CD4-positive, alpha-beta T cell treated with Interleukin-15 for 1 hour (primary cell): ENCODE measurements at places on chromosomes 3 and 15.
A peak's percentile ranks its signal among the peaks of the same experiment; 100 is the strongest.

- DNase-seq = no peak
Measured at GRCh38 chr3:194043516-194043915, 92.4 kb upstream of the HES1 start.

DNA sequence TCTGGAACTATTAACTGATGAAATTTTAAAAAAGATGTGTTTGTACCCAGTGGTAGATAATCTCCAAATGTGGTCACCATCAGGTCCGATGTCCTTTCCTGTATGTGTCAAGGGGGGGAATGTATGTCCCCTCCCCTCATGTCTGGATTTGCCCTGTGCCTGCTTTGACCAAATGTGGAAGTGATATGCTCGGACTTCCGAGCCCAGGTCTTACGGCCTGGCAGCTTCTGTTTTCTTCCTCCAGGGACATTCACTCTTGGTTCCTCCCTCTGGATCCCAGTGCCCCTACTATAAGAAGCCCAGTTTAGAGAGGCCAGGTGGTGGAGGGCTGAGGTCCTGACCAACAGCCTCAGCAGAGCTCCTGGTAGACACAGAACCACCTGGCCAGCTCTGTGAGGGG is 75.5 kb downstream of the CCR1 start:
- peak; percentile 24 for DNase-seq

DNA sequence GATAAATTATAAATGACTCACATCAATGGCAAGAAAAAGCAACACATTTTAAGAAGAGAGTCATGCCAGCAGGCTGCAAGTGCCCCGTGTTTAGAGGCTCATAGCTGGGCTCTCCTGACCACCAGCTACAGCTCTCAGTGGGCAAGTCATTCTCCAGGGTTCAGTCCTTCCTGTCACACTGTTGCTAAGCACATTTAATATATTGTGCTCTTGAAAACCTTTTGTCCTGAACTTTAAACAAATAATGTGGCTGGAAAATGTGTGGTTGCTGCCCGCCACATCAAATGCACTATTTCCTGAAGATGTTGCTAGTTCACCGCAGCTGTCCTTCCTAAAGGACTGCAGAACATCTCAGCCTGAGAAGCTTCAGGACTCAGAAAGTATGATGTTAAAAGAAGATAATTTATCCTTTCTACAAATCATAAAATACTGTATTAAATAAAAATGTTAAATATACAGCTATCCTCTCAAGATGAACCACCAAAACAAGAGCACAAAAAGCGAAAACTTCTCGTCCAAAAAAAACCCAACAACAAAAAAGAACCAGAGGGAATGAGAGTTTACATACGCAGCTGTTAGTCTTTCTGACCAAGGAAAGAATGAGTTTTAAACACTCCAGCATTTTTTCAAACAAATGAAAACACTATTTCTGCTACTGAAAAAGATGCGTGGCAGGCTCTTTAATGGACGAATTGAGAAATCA is 951 bp downstream of the TARS3 start:
- DNase-seq = no peak

- no peak for DNase-seq
Measured at GRCh38 chr3:125043599-125044151, 12.1 kb downstream of the HEG1 start.

DNA sequence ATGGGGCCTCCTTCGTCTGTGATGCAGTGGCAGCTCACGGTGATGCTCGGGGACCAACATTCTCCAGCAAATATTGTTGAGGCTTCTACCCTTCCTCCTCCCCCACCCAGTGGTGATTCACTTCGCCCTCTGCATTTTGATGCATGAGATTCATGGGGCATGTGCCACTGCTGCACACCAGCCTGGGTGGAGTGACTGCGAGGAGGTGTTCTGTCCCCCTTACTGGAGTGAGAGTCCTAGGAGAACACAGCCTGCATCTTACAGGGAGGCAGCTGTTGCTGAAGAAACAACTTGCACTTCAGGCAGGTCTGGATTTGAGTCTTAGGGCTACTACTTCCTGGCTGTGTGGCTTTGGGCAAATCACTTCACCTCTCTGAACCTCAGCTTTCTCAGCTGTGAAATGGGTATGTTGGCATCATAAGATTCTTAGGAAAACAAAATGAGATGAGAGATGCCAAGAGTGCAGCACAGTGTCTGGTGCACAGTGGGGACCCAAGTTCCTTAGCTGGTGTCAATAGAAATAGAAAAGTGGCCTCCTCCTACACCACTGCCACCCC is 10.2 kb upstream of the SKOR1 start:
- no peak for DNase-seq

DNA sequence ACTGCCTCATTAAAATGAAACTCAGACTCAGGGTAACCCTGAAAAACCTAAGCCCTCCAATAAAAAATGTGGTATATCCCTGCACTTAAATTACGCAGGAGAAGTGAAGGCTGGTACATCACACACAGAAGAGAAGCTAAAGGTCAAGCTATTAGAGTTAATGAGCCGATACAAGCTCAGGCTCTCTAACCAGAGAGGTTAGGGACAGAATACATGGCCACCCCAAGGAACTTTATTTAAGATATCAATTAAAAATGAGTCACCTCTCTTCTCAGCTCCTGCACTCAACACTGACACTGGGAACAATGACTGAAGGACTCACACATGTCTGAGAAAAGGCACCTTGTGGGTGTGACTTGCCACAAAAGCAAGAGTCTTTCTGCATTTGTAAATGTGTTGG is 800.6 kb upstream of the CFAP20DC start:
- DNase-seq = no peak

DNA sequence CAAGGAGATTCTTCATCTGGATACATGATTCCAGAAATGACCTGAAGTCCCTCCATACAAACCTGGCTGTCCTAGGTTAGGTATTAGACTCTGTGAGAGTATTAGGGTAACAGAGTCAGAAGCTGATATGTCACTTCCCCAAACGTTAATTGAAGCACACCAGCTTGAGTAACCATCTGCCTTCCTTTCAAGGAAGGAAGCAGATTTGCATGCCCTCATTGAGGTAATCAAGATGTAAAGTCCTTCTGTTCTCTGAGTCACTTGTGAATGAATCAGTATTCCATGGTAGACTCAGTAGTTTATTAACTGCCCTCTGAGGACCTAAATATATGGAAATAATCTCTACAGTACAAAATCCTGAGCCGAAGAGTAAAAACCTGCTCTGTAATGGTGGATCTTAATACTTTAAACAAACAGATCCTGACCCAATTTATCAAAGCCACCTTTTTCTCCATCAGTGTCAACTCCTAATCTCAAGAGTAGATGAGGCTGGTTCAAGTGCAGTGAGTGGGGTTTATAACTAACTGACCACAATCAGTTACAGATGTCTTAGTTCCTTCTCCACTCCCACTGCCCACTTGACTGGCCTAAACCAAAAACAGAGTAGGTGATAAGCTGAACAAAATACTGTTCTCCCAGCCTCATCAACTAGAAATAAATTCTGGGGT is 246.2 kb upstream of the CHRM5 start:
- peak; percentile 27 for DNase-seq

GRCh38 chr3:41175365-41175764 is 23.9 kb upstream of the CTNNB1 start:
- no peak for DNase-seq

GRCh38 chr3:45790596-45790995 is 5.7 kb downstream of the SLC6A20 start:
- DNase-seq = no peak

DNA sequence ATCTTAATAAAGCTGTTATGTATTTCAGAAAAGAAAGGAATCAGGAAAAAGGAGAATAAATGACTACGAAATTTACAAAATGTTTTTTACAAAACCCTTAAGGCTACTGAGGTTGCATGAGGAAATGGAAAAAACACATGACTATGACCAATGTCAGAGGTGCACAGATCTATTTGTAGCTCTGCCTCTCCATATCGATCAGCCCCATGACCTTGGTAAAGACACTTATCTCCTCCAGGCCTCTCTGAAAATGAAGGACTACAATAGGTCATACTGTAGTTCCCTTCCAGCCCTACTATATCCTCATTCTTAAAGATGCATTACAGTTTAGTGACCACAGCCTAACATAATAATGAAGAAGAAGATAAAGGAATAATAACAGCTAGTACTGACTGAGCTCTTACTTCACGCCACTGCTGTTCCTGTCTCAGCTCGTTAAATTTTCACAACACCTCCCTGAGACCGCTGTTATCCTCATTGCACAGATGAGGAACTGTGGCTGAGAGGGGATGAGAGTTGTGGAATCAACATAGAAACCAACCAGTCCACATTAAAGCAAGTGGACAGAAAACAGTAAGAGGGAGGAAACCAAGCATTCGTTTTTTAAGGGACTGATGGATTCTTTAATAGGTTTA is 163.2 kb downstream of the MAGI1 start:
- DNase-seq = no peak

- no peak for DNase-seq
Measured at GRCh38 chr15:72566973-72567372, 87.5 kb upstream of the GOLGA6B start.
